Activated T-cell treated with anti-CD3 and anti-CD28 coated beads for 4 hours (primary cell): ENCODE measurements at places on chromosomes 2 and 18.

GRCh38 chr18:34322365-34323289, 97.9 kb upstream of the NOL4 start:
- no peak for DNase-seq

- DNase-seq: no peak
Observed at GRCh38 chr2:196427986-196428634, 211.4 kb upstream of the CCDC150 start.

DNA sequence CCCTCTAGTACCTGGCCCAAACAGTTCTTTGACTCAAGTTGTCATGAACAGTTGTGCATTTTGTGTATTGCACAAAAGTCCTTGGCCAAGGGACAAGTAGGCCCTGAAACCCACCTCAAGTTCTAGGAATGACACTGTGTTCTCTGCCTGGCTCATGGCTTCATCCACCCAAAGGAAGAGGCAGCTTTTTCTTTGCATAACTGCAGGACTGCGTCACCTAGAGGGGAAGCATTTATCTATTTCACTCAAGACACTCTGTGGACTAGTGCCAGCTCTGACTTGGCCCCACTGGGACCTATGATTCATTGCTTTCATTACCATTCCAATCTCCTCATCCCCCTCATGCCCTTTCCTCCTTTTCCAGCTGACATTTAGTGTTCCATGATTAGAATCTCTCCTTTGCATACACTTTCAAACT, 119.3 kb upstream of the SIX2 start:
- no peak for DNase-seq

- DNase-seq: no peak
Observed at GRCh38 chr18:24762511-24762910, 302.1 kb downstream of the HRH4 start.

GRCh38 chr2:177245010-177245422, 19.5 kb downstream of the NFE2L2 start:
- DNase-seq: no peak

- DNase-seq: no peak
Observed at GRCh38 chr2:150997066-150997465, 264.6 kb downstream of the RBM43 start.

GRCh38 chr2:20691076-20691734, 24.3 kb downstream of the GDF7 start:
- no peak for DNase-seq

DNA sequence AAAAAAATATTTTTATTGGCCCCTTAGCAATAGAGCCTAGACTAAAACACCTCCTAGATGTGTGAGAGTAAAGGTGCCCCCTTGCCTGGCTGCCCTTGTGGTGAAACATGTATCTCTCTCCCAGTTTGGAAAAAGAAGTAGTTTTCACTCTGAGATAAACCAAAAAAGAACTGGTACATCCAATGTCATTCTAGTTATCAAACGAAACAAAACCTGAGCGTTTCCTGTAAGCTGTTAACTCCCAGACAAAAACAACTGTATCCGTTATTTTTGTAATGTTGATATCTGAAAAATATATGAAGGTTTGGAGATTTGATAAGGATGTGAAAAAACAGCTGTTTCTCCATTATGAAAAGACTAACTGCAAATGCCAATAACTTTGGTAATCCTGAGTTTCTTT, 24.3 kb downstream of the HEATR5B start:
- no peak for DNase-seq

DNA sequence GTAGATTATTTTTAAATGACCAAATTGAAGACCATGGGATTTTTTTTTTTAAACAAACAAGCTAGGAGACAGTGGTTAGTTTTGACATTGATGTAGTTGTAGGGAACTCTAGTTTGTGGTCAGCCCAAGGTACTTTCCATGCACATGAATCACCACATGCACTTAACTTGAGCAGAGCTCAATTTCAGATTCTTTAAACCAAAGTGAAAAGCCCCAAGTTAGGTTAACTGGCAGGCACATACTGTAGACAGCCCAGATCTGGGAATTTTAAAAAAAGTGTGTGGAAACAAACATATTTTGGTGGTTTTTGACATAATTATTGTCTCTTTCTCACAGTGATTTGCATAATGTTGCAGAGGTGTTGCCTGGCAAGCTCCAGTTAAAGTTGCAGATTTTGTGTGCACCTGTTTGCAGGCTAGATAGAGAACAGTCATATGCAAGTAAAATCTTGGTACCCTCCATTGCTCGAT, 88.4 kb downstream of the BCL2L11 start:
- no peak for DNase-seq

- no peak for DNase-seq
Observed at GRCh38 chr2:189566046-189566445, 14.5 kb downstream of the SLC40A1 start.

DNA sequence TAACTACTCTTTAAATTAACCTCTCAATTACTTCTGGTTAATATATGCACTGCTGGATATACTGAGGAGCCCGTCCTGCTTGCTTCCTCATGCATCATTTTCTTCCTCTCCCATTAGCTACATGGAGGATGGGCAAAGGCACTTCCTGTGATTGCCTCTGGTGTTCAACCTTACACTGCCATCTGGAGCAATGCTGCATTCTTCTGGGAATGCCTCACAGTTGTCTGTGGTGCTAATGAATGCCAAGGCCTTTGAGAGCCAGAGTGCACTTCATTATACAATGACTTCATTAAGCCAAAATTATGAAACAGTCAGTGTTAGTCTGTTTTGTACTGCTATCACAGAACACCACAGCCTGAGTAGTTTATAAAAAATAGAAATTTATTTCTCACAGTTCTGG, 134.8 kb upstream of the DOCK10 start:
- DNase-seq: no peak

DNA sequence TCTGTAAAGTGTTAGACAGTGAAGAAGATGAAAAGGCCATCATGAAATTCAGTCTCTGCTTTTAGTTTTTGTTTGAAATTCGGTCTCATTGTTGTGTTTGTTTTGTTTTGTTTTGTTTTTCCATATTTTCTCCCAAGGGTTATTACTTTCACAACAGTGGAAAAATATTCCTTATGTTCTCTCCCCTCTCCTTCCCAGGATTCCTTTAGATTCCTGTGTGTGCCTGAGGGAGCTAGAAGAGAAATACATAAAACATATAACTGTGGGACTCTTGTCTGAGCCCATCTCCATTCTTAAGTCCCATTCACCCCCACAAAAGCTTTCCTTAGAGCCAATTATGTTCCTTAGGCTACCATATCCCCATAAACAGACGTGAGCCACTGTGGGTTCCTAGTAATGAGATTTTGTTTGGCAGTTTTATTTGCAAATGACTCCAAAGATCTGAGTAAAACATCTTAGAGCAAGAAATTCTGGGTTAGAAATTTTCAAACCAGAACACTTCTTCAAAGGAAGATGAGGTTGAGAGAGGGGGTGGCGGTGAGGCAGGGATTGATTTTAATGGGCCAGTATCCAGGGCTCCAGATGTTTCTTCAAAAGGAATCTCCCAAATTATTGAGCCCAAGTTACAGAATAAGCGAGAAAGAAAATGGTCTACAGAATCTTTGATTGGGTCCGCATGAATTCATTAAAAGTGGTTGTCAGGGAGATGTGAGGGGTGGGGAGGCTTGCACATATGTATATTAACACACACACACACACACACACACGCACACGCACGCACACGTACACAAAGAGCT, 157.8 kb upstream of the TNP1 start:
- DNase-seq: no peak

- no peak for DNase-seq
Observed at GRCh38 chr18:67243799-67244587, 272.5 kb downstream of the DSEL start.

DNA sequence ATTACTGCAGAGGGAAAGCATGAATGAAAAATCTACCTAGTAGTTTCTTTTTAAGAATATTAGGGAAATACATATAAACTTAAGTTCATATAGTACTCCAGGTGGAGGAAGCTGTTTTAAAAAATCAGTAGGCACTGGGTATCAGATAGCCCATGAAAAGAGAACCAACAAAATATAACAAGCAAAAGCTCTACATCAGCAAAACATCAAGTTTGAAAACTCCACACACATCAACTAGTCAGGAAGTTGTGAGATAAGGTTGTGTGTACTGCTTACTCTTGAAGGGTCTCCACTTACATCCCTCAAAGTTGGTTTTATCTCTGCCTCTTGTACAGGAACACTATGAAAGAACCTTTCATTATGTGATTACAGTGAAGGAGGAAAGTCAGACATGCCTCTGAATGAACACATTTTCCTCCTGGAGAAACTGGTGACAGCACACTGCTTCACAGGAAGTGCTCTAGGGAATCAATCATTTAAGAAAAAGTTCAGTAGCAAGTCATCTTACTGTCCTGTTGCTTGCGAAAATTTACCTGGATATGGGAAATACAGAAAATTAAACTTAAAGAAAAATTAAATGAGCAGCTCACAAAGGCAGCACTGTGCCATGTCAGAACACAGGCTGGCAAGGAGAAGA, 57.7 kb downstream of the THADA start:
- no peak for DNase-seq

GRCh38 chr2:2015646-2016045, 271.3 kb upstream of the PXDN start:
- no peak for DNase-seq

DNA sequence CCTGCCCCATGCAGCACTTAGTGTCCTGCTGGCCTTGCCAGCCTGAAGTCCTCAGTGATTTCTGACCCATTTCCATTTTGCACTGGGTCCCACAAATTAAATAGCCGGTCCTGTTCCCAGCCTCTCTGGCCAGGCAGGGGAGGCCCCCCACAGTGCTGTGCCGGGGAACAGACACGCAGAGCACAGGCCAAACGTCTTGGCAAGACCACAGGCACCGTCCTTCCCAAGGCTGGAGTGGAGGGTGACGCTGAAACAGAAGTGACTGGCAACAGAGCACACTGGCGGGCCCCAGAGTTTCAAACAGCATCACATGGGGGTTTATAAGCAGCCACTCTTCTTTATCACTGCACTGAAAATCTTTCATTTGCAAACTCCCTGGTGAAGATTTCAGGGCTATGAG, 52.2 kb downstream of the EDAR start:
- no peak for DNase-seq

- DNase-seq: no peak
Observed at GRCh38 chr2:148483665-148484064, 160.9 kb upstream of the EPC2 start.

GRCh38 chr2:138364554-138365162, 136.9 kb upstream of the SPOPL start:
- no peak for DNase-seq

DNA sequence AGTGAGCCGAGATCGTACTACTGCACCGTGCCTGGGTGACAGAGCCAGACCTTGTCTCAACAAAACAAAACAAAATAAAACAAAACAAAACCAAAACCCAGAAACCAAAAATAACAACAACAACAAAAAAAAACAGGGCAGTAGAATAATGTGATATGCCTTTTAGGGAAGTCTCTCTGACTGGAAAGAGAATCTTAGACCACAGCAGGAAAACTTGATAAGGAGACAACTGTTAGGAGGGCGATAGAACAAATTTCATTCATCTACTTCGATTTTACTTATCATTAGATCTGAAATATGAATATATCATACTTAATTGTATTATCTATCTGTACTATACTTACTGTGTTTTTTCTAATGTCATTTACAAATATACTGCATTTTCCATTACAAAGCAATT, 109.0 kb upstream of the CNTNAP5 start:
- DNase-seq: no peak

GRCh38 chr2:162297925-162298552, 20.4 kb downstream of the IFIH1 start:
- DNase-seq: peak; percentile 55

- no peak for DNase-seq
Observed at GRCh38 chr2:74198023-74198460, 373 bp upstream of the MTHFD2 start.

DNA sequence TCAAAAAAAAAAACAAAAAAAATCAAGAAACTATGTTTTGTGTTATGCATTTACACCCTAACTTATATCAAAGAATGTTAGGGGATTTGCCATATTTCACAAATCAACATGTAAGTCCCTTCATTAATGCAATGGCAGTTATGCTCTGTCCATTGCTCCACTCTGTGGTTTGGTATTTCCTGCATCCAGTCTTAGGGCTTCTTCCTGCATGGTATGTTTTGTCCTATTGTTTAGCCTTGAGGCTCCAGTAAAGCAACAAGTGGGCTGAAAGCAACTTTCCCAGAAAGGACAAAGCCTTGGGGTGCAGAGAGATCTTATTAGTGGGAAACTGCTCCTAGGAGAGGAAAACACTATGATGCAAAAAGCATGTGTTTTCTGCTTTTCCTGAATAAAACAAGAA, 474.1 kb downstream of the IRS1 start:
- DNase-seq: no peak

GRCh38 chr2:205815673-205816072, 133.4 kb downstream of the NRP2 start:
- no peak for DNase-seq

DNA sequence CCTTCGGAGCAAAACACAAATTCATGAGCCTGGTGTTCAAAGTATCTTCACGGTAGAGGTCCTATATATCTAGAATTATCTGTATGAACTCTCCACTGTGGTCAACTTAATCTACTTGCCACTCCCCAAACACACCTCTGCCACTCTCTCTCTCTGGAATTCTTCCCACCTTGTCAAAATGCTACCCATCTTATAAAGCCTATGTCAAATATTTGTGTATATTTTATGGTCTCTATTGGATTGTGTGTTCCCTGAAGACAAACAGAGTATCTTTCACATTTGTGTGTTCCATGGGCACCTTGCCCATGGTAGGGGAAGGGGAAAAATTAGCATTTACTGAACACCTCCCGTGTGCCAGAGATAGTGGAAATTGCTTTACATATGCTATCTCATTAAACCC, 83.2 kb upstream of the ATL2 start:
- DNase-seq: no peak

GRCh38 chr2:175066411-175066810, 61.2 kb upstream of the CHN1 start:
- DNase-seq: no peak

DNA sequence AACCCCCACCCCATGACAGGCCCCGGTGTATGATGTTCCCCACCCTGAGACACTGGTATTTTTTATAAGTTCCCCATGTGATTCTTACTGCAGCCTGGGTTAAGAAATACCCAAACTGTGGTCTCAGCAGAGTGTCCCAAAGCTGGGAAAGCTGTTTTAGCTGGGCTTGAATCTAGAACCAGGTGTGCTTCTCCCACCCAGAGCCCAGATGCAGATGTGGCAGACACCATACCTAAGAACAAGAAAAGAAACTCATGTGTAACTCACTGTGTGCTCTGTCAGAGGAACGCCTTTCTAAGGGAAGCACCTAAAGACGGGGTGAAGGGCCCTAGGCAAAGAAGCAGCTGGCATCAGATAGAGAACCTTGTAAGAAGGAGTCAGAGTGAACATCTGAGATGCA, 23.9 kb downstream of the DOK1 start:
- DNase-seq: no peak

GRCh38 chr2:28664120-28664842, 87.3 kb upstream of the PPP1CB start:
- DNase-seq: no peak

- DNase-seq: no peak
Observed at GRCh38 chr2:172241222-172241621, 138.5 kb upstream of the DLX2 start.

GRCh38 chr2:41033127-41033526, 581.2 kb upstream of the SLC8A1 start:
- no peak for DNase-seq
